ENCODE measurements at places on chromosomes 13 and 19.

- no peak for DNase-seq
Observed at GRCh38 chr13:63554157-63554556, 2138.5 kb upstream of the PCDH20 start.

DNA sequence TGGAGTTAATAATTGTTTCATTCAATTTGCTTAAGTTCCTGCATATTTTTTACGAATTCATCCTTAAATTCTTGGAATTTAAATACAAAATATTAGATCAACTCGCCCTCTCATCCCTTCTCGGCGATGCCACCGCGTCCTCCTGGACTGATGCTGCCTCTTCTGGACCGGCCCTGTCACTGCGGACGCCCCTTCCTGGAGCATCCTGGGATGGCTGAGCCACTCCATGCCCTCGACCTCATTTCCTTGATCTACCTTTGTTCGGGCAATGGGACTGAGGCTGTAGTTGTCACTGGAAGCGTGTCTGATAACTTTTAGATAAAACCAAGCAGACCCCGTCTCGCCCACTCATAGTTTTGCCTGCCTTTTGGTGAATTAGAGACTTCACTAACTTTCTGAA lies 283.7 kb downstream of the TEX29 start:
- no peak for DNase-seq

DNA sequence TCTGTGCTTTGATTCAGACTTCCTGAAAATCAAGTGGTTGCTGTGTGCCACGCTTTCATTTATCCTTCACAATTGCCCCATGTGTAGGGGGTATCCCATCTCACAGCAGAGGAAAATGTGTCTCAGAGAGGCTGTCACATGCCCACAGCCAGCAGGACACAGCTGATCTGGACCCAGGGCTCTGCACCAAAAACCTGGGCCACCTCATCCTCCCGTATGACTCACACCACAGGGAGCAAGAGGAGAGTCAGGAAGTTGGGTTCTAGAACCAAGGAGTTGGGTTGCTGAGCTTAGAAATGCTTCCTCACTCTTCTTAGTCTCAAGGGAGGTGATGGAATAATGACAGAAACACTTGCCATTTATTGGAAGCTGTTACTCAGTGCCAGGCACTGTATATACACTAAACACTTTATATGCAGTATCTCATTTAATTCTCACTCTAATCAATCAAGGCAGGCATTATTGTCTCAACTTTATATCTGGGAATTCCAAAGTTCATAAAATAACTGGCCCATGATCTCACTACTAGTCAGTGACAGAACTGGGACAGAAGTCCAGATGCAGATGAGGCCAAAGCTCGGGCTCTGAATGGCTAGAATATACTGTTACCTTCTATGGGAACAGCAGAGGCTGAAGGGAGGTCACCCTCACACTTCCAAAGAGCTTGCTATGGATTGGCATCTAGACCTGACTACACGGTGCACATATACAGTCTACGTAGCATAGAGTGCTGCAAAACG lies 47.7 kb upstream of the ATP12A start:
- DNase-seq, result no peak

- DNase-seq, result no peak
Observed at GRCh38 chr13:40777809-40778175, 6.8 kb upstream of the MRPS31 start.

GRCh38 chr13:95356916-95357315 lies 55.7 kb upstream of the ABCC4 start:
- no peak for DNase-seq

- DNase-seq, result no peak
Observed at GRCh38 chr19:39996218-39996810, 546 bp upstream of the ZNF546 start.

GRCh38 chr13:51782026-51782710 lies 21.8 kb downstream of the DHRS12 start:
- DNase-seq, result no peak

GRCh38 chr19:17751103-17751911 lies at the start of gene FCHO1:
Gene FCHO1 (plus strand): TSS chr19:17751477. CDS start chr19:17755165, 3,688 bp downstream.
- no peak for DNase-seq

- no peak for DNase-seq
Observed at GRCh38 chr19:18415178-18415867, 3.9 kb upstream of the SSBP4 start.

DNA sequence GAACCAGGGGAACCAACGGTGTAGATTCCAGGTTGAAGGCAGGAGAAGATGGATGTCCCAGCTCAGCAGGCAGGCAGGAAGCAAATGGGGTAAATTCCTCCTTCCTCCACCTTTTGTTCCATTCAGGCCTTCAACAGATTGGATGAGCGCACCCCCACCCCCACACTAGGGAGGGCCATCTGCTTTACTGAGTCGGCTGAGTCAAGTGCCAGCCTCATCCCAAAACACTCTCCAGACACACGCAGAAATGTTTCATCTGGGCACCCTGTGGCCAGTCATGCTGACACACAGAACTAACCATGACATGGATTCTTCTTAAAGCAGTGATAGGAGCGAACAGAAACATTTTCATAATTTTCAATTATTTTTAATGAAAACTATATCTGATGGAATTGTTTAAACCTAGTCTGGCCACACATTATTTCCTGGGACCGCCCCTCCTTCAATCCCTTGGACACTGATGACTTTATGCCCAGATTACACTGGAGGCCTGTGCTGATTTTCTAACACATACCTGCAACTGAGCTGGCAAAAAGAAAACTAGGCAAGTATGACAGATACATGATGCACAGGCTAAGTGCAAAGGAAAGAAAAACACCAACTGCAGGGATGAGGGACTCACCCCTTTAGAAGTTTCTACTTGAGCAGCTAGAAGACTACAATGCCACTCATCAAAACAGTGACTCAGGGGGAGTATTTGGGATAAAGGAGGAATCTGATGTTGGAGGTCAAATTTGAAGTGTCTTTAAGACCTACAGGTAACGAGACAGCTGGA lies 154.2 kb downstream of the TNFRSF19 start:
- no peak for DNase-seq

GRCh38 chr19:40411125-40411842 lies 1.9 kb downstream of the PRX start:
- no peak for DNase-seq

- DNase-seq, result no peak
Observed at GRCh38 chr19:41248895-41249294, 15.3 kb upstream of the HNRNPUL1 start.

GRCh38 chr13:103354171-103354570 lies 288.0 kb upstream of the SLC10A2 start:
- DNase-seq, result no peak

DNA sequence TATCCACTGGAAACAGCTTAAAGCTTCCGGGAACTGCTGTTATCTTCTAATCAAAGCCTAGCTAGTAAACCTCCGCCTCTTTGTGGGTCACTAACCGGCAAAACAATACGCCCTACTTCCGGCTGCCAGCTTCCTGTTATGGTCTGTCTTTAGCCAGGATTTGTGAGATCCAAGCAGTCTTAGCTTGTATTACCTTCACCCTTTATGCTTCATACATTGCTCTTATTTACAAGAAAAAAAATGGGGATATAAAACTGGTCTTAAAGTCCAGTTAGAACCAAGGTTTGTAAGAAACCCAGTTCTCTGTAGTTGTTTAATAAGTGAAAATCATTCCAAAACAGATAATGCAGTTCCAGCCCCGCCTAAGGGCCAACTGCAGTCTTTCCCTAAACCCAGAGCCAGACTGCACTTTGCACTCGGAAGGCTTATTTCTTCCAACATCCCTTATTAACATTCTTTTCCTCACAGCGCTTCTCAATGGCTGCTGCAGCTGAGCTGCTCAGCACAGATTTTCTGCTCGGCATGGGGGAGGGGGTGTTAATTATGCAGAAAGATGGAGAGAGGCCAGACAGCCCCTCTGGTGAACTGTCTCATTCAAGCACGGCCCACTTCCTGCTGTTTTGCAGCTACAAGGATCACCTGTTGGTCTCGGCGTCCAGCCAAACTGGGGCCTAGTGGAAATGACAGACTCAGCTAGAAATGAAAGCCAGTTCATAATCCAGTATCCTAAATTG lies 368.4 kb downstream of the KLF12 start:
- no peak for DNase-seq

GRCh38 chr19:3809881-3810707 lies 23.9 kb upstream of the MATK start:
- DNase-seq, result no peak

DNA sequence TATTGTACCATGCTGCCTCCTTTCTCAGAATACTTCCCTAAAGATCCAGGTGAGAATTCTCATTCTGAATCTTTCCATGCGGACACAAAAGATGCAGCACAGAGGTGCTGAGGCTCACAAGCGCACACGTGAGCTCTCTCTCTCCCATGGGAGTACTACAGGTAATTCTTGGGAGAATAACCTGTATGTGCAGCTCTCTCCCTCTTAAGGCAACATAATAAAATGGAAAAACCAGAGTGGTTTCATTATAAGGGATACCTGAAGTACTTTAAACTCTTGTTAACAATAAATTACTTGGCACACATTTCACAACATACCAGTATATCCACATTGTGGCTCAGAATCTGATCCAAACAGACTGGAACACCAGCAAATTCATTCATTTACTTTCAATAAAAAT lies 40.4 kb downstream of the INTS6 start:
- no peak for DNase-seq

- DNase-seq, result no peak
Observed at GRCh38 chr13:111900390-111901131, 166.4 kb upstream of the SOX1 start.

- DNase-seq, result no peak
Observed at GRCh38 chr19:45352471-45352870, 11.9 kb downstream of the KLC3 start.

- no peak for DNase-seq
Observed at GRCh38 chr13:90806892-90807291, 540.6 kb upstream of the MIR17HG start.

GRCh38 chr19:48493718-48494401 lies 17.8 kb downstream of the LMTK3 start:
- DNase-seq, result no peak

DNA sequence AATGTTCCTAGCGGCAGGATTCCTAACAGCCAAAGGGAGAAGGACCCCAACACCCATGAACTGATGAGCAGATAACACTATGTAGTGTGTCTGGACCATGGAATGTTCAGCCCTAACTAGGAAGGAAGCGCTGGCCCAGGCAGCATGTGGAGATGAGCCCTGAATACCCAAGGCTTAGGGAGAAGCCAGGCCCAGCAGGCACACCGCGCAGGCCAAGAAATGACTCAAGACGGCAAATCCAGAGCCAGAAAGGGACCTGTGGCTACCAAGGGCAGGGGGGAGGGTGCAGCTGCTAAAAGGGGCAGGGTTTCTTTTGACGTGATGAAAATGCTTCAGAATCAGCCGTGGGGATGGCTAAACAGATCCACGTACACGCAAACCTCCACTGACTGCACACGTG lies 20.7 kb upstream of the TINCR start:
- DNase-seq, result no peak

GRCh38 chr13:71577127-71577526 lies 289.9 kb downstream of the DACH1 start:
- no peak for DNase-seq

DNA sequence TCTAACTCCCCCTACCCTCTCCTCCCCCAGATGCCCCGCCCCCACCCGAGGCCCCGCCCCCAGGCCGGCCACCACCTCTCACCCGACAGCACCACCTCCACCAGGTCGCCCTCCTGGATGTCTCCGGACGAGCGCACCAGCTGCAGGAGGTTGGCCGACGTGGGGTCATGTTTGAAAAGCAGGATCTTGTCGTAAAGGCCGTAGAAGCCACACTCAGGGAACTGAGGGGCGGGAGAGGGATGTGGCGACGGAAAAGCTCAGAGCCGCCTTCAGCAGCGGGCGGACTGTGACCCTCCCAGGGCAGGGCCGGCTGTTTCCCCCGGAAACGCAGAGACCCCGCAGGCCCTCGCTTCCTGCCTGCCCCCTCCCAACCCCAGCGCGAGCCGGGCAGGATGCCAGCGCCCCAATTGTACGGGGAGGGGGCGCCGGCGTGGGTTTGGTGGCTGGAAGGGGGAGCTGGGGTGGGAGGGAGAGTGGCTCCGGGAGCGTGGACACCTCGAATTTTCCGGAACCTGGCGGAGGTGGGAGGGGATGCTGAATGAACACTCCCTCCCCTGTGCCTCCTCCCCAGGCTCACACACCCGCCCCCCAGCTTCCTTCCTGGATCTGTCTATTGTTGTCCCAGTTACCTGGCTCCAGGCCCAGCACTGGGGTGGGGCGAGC lies 3.0 kb downstream of the PRKD2 start:
- DNase-seq, result no peak

DNA sequence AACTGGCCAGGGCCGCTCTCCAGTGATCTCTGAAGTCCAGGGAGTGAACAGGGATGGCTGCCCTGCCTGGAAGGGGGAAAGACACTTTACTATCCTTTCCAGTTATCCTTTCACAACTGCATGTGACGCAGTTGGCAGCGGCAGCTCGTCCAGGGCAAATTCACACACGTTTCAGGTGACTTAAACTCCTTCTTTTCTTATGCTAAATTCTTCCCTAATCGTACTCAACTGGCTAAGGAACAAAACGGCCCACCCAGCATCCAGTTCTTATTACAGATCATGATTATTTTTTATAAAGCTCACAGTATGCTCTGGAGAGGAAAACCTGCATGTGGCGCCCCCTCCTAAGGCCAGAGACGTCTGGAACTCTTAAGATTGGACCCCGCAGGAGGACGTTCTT lies 767.1 kb downstream of the UQCRFS1 start:
- no peak for DNase-seq

DNA sequence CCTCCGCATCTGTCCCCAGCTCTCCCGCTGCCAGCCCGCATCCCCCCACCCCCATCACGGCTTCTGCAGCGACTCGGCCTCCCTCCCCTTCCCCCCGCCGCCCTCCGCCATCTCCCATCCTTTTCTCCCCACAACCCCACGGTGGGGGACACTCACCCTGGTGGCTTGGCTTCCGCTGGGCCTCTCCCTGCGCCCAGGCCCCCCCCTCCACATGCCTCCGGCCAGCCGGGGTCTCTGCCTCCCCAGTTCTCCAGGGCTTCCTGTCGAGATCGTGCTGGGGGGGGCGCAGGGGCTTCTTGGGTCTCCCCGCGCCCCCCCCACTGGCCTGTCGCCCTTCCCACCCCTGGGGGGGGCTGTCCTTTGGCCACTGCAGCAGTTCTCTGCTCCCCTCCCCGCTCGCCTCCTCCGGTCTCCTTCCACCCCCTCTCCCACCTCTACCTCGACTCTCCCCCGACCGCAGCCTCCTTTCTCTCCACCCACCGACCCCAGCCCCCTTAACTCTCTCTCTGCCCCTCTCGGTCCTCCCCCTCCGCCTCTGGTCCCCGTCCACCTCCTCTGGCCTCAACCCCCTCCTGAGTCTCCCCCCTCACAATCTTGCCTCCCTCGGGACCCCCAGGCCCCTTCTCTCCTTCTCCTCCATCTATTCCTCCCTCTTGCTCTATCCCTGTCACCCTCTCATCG lies 17.1 kb downstream of the LRRC4B start:
- DNase-seq, result no peak

Measured in cortex of kidney (tissue), 1 donor.